ENCODE measurements at places on chromosomes 1 and 21.

- no peak for DNase-seq
Observed at GRCh38 chr1:240705579-240705978, 93.6 kb upstream of the GREM2 start.

GRCh38 chr1:224744521-224744920, 128.4 kb downstream of the CNIH3 start:
- DNase-seq = no peak

DNA sequence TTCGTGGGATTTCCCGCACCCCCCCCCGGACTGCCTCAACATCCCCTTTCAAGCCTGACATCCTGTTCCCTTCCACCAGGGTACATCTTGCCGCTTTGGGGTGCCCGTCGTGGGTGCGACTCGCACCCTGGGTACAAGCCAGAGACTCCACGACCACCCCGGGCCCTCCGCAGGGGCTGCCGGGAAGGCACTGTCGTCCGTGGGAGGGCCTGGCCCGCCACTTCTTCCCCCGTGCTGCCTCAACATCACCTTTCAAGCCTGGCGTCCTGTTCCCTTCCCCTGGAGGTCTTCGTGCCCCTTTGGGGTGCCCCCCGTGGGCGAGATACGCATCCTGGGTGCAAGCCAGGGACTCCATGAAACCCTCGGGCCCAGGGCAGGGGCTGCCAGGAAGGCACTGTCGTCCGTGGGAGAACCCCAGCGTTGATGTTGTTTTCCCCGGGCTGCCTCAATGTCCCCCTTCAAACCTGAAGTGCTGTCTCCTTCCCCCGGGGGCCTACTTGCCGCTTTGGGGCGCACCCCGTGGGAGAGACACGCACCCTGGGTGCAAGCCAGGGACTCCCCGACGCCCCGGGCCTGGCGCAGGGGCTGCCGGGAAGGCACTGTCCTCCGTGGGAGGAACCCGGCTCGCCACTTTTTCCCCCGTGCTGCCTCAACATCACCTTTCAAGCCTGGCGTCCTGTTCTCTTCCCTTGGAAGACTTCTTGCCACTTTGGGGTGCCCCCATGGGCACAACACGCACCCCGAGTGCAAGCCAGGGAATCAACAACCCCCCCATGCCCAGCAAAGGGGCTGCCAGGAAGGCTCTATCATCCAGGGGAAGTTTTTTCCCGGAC, 138.6 kb downstream of the LIPI start:
- DNase-seq = no peak

GRCh38 chr1:229664133-229664689, 38.2 kb downstream of the URB2 start:
- no peak for DNase-seq

GRCh38 chr1:212667223-212668139, 32.2 kb downstream of the BATF3 start:
- no peak for DNase-seq

DNA sequence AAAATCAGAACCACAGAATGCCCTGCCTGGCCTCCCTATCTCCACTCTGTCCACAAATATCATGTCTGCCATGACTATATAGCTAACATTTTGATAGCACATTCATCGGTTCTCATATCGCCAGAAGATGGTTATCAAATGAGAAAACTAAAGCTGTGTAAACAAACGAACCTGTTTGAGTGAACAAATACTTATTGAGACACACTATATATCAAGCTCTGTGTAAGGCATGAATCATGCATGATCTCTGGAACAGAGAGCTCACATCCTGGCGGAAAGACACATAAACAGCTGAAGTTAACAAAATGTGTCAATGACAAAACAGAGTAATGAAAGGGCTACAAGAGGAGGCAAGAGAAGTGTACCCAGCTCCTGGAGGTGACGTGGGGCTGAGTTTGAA, 13.1 kb downstream of the KCND3 start:
- no peak for DNase-seq

DNA sequence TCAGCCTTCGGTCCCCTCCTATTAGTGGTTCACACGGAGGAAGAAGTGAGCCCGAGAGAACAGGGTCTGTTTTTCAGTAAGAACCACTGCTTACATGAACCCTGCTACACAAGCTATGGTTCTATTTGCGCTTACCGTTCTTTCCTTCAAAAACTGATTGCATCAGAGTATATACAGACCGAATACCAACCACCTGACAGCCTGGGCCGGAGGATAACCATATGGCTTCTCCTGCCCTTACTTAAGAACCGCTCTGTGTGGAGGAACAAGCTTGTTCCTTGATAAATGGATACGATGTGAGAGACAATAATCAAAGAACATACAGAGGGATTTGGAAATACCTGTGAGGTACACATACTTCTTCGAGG, 1.1 kb upstream of the KCNT2 start:
- no peak for DNase-seq

DNA sequence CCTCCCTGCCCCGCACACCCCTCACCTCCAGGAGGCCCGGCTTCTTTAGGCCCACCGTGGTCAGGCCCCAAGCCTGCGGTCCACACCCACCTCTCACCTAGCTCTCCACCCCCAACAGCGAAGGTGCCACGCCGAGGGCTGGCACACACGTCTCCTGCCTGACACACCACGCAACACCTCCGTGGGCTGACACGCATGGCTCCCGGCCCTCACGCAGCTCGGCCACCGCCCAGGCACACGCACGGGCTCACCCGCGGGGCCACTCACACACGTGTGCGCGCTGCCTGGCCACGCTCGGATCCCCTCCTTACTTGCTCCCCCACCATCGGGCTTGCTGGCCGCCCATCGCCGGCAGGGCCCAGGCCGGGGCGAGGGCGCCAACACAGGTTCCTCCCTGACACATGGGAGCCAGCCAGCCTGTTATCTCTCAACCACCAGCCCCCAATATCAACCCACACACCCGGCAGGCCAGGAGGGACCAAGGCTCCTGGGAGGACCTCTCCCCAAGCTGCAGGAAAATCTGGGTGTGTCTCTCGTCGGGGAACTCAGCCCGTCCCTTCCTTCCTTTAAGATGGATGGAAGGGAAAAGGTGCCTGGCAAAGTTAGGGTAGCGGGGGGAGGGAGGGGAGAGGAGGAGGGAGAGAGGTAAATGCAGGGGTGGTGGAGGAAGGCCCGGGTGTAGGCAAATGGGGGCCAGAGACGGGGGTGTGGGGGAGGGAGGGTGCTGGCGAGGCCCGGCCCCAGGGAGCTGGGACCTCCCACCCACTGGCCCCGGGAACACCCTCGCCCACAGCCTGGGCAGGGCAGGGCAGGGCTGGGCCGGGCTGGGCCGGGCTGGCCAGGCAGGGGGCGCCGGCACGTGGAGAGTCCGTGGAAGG, 546 bp downstream of the ELOVL1 start:
- no peak for DNase-seq

DNA sequence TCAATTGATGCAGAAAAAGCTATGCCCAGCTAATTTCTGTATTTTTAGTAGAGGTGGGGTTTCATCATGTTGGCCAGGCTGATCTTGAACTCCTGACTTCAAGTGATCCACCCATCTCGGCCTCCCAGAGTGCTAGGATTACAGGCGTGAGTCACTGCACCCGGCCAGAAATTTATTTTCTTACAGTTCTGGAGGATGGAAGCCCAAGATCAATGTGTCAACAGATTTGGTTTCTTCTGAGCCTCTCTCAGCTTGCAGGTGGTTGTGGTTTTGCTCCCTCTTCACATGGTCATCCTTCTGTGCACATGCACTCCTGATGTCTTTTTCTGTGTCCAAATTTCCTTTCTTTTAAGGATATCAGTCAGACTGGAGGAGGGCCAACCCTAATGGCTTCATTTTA, 35.6 kb downstream of the SHCBP1L start:
- DNase-seq = no peak
